ENCODE measurements at places on chromosomes 7 and 10.
A peak's percentile ranks its signal among the peaks of the same experiment; 100 is the strongest.

GRCh38 chr7:54664235-54665228 is 94.5 kb downstream of the SEC61G start:
- peak; percentile 0 for DNase-seq

DNA sequence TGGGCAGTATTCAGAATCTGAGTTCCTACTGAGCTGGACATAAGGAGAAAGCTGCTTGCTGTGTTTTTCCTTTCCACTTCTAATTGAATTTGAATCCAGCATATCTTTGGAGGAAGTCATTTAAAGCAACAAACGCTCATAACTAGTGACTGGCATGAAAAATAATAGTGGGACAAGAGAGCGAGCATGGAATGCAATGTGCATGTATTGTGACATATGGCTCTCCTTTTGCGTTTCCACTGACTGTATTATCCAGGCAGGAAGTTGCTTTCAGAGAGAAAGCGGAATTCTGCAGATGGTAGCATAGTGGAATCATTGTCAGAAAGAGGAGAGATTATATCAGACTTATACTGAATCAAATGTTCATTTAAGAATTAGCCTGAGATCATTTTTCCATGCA is 368.6 kb downstream of the REEP3 start:
- no peak for DNase-seq

GRCh38 chr10:76942628-76943416 is 694.8 kb downstream of the KCNMA1 start:
- DNase-seq = no peak

GRCh38 chr7:194252-195009 is 2.1 kb downstream of the FAM20C start:
- DNase-seq = no peak

DNA sequence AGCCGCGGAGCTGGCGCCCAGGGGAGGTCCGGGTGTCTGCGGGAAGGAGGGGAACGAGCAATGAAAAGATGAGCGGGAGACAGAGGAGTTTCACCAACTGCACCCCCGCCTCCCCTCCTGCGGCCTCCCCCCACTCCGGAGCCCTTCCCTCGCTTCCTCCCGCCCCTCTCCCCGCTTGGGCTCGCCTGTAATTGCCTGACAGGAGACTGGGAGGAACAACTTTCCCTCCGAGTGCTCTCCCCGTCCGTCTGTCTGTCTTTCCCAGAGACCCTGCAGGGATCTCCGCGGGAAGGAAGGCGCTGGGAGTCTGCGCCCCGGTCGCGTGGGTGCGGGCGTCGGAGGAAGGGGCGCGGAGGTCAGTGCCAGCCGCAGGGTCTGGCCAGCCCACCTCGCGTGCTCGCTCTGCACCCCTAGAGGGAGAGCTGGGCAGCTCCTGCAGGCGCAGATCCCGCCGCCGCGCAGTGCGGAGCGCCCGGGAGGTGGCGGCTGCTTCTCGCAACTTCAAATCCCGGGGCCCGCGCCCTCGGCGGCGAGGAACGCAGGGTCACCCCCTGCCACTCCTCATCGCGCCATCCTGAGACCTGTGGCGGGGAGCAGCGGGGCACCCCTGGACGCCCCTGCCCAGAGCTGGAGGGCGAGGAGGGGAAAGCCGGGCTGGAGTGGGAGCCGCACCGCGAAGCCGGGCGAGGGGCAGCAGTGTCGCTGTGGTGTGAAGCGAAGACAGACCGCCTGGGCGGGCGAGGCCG is 511 bp upstream of the NRP1 start:
- DNase-seq = peak; percentile 38

- DNase-seq = no peak
Measured at GRCh38 chr10:97676770-97677581, 10.1 kb downstream of the AVPI1 start.

DNA sequence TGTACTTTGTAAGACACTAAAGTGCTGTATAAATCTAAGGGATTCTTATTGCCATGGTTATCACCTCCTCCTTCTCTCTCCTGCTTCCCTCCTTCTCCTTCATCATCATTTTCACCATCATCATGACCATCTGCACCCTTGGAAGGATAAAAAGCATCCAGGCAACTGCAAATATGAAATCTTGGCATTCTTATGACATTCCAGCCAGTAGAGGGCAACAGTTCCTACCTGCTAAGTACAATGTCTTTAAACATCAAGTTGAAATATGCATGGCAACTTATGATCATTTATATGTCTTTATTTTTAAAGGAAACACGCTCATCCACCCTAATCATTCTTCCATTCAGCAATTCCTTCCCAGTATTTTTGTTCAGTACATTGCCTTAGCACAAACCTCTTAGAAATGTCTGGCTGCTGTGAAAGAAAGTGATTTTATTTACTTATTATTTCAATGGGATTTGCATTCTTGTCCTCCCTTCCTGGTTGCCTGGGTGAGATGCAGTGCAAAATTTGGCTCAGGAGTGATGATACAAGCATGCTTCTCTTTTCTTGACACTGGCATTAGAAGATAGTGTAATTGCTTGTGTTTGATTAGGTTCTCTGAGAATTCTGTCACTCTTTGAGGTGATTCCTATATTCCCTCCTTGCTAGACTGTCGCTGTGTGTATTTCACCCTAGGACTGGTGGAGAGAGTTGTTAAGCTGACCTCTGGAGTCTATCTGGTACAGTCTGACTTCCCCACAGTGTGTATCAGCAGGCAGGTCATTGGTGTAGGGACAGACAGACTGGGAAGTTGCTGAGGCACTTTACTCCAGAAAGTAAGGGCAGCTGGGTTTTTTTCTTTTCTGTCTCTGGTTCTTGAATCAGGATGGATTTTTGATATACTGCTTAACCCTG is 188.5 kb upstream of the BMPER start:
- no peak for DNase-seq

GRCh38 chr7:78479348-78479747 is 680.8 kb downstream of the PHTF2 start:
- DNase-seq = no peak

- no peak for DNase-seq
Measured at GRCh38 chr7:80588591-80588990, 49.9 kb upstream of the CD36 start.

DNA sequence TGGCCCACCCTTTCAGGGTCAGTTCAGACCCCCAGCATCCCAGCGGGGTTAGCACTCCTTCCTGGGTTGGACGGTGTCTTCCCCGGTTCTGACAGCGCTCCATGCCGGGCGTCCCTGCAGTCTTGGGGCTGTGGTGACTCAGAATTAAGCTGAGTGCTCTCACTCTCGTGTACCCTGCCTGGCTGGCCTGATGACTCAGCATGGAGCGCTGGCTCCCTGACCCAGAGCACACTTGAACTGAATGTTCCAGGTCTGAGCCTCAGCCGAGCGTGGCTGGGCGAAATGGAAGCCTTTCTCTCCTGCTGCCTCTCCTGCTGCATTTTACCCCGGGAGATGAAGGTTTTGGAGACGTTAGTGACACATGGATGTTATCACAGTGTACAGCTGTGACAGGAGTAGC is 7.1 kb downstream of the BAG3 start:
- no peak for DNase-seq
